Renal pelvis (tissue), 12 donors: ENCODE measurements at places on chromosomes 16 and 17.

DNA sequence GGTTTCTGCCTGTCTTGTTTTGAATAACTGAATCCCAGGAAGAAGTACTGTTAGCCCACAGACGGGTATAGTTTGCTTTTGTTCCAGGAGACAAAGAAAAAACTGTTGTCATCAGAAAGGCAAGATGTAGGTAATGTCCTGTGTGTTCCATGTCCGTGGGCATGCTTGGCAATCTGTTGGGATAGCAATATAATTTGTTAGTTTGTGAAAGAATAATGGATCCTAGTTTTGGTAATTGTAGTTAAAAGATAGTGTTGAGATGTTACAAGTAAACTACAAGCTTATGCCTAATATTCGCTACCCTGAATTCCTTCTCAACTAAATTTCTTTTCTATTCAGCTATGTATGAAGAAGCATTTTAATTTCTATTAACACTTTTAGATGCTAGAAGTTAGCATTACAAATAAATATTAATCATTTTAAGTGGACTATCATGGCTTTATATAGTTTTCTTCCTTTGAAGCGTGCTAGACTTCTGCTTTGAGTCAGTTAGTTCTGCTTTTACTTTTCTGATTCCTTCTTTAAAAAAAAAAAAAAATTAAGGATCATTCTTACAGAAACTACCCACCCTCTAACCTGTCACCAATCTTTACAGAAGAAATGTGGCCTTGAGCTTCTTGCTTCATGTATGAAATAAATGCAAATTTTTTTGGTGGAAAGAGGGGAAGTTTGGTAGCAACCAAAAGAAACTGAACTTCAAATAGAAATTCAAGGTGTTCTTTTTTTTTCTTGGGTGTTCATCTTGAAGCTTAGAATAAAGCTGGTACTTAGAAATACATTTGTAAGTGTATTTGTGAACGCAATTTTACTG, 2.4 kb downstream of the EVI2A start:
- no peak for DNase-seq

- no peak for DNase-seq
Observed at GRCh38 chr17:5118219-5118618, 2.4 kb downstream of the USP6 start.

GRCh38 chr16:46839986-46840443, 9.0 kb upstream of the C16orf87 start:
- DNase-seq: no peak

- DNase-seq: no peak
Observed at GRCh38 chr17:75402026-75402425, 3.5 kb downstream of the GRB2 start.

- no peak for DNase-seq
Observed at GRCh38 chr17:82345151-82345976, 11.8 kb upstream of the SECTM1 start.

GRCh38 chr17:54770836-54771235, 129.8 kb upstream of the TOM1L1 start:
- no peak for DNase-seq

DNA sequence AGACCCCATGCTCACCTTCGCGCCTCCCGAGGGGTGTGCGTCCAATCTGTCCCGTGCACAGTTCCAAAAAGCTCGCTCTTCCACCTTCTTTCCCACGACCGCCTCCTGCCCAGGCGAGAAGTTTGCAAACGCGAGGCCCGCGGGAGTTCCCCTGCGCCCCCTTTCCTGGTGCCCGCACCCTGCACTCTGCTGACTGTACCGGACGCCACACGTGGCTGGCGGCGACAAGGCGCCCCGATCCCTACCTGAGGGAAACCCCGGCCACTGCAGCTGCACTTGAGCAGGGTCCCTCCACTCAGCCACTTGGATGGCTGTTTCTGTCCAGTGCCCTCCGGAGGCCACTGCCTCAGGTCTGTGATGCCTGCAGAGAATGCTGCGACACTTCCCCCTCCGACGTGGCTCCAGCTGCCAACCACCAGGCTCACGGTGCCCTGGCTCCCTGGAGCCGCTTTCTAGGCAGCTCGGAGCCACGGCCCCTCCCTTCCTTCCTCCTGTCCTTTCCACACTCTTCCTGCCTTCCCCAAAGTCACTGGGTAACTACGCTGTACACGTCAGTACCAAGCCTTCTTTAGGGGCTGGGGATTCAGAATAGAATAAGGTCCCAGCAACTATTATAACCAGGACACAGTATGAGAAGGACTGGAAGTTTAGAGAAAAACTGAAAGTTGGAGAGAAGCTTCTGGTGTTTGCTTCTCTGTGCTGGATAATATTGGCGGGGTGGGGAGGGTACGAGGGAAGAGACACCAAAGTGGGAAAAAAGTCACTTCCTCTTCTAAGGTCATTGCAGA, at the start of gene MLKL:
MLKL (minus strand) TSS at position 425 of the 788 bp plus-strand sequence. CDS start 5,105 bp downstream, outside the sequence.
- DNase-seq: peak; percentile 26

DNA sequence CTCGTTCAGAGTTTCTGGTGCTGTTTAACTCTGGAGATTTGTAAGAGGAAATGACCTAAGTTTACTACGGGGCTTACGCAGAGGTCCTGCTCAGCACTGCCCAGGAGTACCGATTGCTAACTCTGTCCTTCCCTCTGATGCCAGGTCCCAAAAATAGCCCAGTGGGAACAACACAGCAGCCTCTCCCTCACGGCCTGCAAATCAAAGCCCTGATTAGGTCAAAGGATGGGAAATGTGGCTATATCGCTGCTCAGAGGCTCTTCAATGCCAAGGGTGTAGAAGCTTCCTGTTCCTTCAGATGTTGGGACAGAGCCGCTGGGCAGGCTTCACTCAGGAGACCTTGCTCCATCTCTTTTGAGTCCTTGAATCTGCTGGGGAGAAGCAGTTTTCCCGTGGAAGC, 174.2 kb upstream of the KCNJ16 start:
- no peak for DNase-seq

DNA sequence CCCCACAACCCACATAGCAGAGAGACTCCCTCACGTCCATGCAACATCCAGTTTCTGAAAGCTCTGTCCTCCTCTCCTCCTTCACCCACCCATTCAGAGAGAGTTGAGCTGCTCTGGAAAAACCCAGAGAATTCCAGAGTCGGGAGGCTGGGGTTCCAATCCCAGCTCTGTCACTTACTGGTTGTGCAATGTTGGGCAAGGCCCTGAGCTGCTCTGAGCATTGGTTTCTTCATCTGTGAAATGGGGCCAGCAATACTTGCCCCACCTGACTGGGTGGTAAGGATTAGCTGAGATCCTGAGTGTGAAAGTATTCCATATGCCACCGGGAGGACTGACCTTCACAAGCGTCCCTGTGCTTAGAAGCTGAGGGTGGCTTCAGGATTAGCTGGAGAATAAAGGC, 12.2 kb upstream of the DLX4 start:
- no peak for DNase-seq

GRCh38 chr17:19937522-19937921, 40.1 kb downstream of the AKAP10 start:
- no peak for DNase-seq

GRCh38 chr17:44865931-44866330, 18.2 kb downstream of the HIGD1B start:
- DNase-seq: no peak

DNA sequence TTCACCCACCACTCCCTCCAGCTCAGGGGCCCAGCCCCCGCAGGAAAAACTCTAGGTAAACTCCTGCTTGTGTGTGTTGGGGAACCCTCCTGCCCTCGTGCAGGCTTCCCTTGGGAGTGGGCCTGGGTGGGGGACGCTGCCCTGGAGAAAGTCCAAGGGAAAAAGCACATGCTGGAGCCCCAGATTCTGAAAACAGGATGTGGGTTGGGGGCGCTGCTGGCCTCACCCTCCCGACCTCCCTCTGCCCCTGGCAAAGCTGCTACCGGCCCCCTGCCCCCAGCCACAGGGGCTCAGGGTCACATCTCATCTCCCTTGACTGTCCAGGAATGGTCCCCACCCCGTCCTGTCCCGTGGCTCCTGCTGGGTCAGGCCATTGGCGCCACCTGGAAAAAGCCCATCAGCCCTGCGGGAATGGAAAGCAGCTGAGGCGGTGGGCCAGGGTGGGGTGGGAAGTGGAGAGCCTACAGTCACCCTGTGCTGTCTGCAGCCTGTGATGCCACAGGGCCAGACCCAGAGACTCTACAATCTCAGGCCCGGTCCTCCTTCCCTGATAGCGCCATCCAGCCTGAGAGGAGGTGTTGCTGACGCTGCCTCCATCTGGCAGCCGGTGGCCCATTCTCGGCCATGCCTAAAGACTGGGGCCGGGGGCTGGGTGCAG, 2.5 kb upstream of the GJD3 start:
- DNase-seq: no peak
